ENCODE measurements at places on chromosomes 4 and X. TPM values are rescaled to one million over a fixed set of nuclear protein-coding genes. Genes with fewer than 3 reads are reported as not detected.

- no peak for DNase-seq
Observed at GRCh38 chrX:82816001-82816400, 692.1 kb upstream of the POU3F4 start.

DNA sequence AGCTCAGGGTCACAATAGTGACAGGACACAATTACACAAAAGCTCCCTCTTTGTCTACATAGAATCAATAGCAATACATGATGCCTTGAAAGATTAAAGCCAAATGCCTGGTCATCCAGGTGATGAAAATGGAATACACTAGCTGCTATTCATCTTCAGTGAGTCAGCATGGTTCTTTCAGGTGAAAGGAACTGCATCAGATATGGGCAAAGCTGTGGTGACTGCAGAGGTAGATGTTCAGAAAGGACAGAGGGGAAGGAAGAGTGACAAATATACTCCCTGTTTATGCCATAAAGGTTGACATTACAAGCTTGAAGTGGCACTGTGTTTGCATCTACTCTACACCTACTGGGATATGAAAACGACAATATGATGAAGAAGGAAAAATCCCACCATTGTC is 20.0 kb upstream of the FTHL17 start:
- no peak for DNase-seq

GRCh38 chr4:15495621-15496020 is 25.9 kb downstream of the CC2D2A start:
- DNase-seq, result no peak

- DNase-seq, result no peak
Observed at GRCh38 chr4:33886356-33886755, 2358.0 kb downstream of the ARAP2 start.

The LRPAP1 gene
- 87.1 TPM for total RNA-seq

GRCh38 chr4:161189286-161190134 is 974.3 kb downstream of the FSTL5 start:
- DNase-seq, result no peak

The STPG2 gene
- 0.84 TPM for total RNA-seq

DNA sequence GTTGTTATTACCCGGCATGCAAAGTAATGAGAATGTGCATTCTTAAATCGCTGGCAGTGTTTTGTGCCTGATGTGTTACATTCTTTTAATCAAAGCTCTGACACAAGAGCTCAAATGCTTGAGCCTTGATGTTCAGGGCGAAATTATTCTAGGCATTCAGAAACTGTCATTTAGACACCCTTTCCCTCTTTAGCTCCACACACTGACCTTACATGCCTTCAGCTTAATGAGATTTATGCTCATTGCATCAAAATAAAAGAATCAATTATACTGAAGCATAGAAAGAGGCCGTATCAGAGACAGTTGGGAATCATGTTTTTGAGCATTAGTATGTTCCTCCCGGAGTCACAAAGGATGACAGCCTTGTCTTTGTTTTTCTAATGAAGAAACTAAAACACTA is 56.7 kb downstream of the FAM114A1 start:
- no peak for DNase-seq

- no peak for DNase-seq
Observed at GRCh38 chrX:41921492-41922430, 1.6 kb downstream of the CASK start.

- no peak for DNase-seq
Observed at GRCh38 chr4:10275696-10276095, 159.1 kb upstream of the WDR1 start.

DNA sequence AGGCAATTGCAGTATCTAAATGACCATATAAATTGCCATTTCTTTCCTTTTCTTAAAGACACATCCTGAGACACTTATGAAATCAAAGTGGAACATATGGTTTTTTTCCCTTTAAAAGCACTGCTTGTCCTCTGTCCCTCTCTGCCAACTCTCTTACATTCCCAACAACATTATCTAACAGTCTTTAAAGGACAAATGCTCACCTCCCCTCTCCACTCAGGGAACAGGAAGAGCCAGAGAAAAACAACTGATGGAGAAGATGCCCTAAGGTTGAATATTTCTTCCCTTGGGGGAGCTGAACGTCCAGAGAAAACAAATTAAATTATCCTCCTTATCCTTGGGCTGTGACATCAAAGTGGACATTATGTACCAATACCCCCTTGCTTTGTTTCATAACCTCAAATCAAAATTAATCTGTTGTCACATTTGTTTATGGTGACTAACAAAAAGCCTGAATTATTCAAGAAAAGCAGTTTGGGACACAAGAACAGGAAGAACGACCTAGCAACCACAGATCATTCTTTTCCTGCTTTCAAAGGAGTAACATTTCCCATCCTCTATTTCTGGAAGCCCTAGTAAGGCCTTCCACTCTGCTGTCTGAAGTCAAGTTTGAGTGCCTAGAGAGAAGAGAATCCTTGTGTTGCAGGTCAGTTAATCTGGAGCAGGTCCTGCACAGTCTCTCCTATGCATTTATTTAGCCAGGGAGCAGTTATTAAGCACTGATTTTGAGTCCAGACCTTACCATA is 52.6 kb upstream of the PAGE1 start:
- DNase-seq, result no peak

DNA sequence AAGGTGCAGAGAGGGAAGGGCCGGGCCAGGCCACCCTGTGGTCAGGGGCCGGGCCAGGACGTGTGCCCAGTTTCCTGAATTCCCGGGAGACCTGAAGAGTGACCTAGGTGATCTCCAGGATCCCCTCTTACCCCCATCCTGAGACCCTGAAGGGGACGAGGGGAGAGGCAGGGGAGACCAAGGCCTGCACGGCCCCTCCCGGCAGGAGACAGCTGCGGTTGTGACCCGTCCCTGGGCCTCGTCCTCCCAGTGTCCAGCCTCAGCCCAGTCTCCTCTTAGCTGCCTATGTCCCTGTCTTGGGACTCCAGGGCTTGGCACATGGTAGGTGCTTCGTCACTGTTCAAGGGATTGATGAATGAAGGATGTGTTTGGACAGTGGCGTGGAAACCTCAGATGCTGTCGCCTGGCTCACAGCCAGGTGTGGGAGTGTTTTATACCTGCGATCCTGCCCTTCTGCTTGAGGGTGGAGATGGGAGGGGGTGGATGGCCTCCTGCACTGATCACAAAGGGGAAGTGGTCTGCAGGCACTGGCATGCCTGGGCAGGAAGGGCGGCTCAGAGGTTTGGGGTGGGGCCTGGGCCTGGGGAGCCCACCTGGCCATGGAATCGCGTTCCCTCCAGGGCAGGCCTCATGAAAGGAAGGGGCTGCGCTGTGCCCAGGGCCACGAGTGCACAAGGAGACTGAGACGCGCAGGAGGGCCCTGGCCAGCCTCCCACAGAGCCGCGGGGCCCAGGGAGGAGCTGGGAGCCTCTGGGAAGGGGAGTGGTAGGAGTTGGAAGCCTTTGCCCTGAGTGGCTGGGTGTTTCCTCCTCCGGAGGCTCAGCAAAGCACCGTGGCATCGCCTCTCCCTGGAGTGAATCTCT is 6.9 kb downstream of the SH3TC1 start:
- DNase-seq, result no peak

The AMBN gene
- not detected for total RNA-seq

DNA sequence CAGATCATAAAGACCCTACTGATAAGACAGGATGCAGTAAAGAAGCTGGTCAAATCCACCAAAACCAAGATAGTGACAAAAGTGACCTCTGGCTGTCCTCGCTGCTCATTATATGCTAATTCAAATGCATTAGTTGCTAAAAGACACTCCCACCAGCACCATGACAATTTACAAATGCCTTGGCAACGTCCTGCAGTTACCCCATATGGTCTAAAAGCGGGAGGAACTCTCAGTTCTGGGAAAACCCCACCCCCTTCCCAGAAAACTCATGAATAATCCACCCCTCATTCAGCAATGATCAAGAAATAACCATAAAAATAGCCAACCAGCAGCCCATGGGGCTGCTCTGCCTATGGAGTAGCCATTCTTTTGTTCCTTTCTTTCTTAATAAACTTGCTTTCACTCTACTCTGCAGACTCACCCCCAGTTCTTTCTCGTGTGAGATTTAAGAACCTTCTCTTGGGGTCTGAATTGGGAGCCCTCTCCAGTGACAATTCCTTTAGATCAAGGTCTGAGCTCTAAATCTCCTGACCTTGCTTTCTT is 217.1 kb upstream of the STS start:
- no peak for DNase-seq

GRCh38 chr4:159248384-159249178 is 145.7 kb downstream of the RAPGEF2 start:
- DNase-seq, result no peak

DNA sequence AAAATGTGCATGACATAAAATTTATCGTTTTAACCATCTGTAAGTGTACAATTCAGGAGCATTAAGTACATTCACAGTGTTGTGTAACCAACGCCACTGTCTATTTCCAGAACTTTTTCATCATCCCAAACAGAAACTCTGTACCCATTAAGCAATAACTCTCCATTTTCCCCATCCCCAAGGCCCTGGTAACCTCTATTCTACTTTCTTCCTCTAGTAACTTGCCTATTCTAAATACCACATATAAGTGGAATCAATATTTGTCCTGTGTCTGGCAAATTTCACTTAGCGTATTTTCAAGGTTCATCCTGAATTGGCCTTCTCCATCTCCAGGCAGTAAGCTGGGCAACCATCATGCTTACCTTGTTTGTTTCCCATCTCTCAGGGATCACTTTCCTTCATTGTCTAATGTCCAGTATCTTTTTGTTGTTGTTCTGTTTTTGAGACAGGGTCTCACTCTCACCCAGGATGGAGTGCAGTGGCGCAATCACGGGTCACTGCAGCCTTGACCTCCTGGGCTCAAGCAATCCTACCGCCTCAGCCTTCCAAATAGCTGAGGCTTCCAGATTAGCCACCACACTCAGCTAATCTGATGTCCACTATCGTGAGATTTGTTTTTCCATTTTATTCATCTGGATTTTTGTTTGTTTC is 17.7 kb upstream of the GRIPAP1 start:
- no peak for DNase-seq

DNA sequence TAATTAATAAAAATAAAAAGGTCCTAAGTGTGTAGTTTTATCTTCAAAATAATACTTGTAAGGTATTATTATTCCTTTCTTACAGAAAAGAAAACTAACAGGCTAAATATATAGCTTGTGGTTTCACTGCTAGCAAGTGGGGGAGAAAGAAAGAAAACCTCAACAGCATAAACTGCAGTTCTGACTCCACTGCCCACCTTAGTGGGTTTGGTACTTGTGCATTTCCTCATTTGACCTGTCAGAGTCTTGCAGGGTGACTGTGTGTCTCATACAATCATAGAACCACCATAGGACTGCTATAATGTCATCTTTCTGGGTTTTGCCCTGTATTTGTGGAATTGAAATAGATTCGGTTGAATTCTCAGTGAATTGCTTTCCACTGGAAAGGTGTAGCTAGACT is 94.7 kb upstream of the PUDP start:
- DNase-seq, result no peak

The ANOS1 gene
- 0.14 TPM for total RNA-seq

DNA sequence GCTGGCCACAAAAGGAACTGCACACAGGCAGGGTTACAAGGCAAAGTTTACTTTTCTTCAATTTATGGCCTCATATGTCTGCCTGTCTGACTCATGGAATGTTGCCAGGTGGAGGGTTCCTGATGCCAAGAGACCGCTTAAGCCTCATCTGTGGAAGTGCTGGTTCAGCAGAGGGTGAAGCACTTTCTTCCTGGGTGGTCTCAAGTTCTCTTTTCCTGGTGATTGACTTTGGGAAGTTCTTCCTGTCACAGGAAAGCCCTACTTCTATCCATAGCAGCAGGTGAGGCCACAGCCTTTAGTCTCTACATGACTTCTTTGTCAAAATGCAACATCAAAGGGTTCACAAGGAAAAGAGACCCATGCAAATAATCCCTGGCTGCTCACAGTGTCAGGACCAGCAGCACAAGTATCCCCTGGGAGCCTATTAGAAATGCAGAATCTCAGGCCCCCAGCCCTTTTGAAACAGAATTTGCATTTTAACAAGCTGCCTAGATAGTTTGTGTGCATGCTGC is 81.4 kb upstream of the IGFBP7 start:
- DNase-seq, result no peak

The CTBP1 gene
- 195 TPM for total RNA-seq

DNA sequence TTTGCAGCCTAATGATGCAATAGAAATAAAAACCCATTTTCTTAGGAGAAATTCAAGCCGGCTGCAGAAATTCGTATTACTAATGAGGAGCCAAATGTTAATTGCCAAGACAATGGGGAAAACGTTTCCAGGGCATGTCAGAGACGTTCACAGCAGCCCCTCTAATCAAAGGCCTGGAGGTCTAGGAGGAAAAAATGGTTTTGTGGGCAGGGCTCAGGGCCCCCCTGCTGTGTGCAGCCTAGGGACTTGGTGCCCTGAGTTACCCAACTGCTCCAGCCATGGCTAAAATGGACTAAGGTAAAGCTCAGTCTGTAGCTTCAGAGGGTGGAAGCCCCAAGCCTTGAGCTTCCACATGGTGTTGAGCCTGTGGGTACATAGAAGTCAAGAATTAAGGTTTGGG is 461.4 kb downstream of the FAT4 start:
- no peak for DNase-seq

DNA sequence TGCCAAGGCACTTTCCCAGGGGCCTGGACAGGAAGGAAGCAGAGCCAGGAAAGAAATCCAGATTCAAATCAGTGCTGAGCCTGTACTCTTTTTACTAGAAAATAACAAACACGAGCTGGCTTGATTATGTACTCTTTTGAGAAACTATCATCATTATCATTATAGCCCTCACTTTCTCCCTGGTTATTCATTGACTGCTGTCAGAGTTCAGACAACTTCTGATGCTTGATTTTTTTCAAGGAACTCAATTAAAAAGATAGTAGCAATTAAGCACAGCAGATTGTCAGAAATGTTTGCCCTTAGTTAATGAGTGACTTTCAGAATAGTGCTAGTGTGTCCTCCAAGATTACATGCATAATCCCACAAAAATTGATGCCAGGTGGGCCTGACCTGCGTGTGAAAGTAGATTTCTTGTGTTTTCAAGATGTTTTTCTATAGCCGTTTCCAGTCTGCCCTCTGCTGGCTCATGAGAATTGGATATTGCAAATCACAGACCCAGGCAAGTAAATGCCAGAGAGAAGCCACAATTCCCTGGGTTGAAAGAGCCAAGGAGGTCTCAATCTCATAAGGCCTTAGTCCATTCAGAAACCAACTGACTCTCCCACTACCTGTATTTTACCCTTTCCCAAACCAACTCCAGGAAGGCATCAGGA is 14.3 kb upstream of the PNPLA4 start:
- DNase-seq, result no peak

DNA sequence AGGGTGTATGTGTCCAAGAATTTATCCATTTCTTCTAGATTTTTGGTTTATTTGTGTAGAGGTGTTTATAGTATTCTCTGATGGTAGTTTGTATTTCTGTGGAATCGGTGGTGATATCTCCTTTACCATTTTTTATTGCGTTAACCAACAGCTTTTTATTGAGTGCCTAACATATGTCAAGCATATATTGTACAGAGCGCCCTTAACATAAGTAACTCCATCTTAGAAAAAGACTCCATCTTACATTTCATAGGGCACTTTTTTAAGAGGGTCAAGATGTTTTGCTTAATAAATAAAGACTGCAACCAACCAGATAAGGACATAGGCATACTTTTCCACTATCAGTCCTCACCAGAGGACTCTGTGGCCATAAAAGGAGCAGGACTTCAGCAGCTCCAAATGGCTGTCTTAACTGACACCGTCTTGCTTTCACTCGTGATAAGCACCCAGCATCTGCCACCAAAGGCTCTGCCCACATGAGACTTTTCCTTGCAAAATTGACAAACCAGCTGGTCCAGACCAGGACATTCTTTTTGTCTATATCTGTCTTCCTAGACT is 75.0 kb downstream of the HS6ST2 start:
- no peak for DNase-seq
